Astrocyte (in vitro differentiated cells and primary cell): ENCODE measurements at places on chromosomes 4 and X. TPM values are rescaled to one million over a fixed set of nuclear protein-coding genes. Genes with fewer than 3 reads are reported as not detected.

GRCh38 chr4:40502934-40503333 is 126.7 kb downstream of the RBM47 start:
- DNase-seq = no peak

Gene TMEM47
- 39.6 and 40.3 TPM in 2 replicates for total RNA-seq

- DNase-seq = peak; percentile 33
These were observed 425.6 kb downstream of the INPP4B start for GRCh38 chr4:142420311-142421095.

- DNase-seq = no peak
These were observed 59.6 kb upstream of the MAMLD1 start for GRCh38 chrX:150303386-150304097.

DNA sequence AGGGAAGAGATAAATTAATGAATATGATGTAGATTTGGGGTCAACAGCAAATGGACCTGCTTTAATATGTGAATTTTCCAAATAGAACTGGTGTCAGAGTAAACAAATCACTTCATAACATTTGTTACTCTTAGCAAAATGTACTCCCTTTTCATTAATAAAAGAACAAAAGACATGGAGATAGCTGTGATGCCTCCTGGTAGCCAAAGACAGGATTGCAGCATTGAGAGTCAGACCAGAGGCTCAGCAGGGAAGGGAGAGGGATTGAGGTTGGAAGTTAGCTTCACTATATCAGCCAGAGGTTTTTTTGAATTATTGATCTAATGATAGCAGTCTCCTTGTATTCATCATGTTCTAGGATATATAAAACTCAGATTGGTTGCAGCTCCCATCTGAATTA is 17.4 kb upstream of the RAB40A start:
- no peak for DNase-seq

DNA sequence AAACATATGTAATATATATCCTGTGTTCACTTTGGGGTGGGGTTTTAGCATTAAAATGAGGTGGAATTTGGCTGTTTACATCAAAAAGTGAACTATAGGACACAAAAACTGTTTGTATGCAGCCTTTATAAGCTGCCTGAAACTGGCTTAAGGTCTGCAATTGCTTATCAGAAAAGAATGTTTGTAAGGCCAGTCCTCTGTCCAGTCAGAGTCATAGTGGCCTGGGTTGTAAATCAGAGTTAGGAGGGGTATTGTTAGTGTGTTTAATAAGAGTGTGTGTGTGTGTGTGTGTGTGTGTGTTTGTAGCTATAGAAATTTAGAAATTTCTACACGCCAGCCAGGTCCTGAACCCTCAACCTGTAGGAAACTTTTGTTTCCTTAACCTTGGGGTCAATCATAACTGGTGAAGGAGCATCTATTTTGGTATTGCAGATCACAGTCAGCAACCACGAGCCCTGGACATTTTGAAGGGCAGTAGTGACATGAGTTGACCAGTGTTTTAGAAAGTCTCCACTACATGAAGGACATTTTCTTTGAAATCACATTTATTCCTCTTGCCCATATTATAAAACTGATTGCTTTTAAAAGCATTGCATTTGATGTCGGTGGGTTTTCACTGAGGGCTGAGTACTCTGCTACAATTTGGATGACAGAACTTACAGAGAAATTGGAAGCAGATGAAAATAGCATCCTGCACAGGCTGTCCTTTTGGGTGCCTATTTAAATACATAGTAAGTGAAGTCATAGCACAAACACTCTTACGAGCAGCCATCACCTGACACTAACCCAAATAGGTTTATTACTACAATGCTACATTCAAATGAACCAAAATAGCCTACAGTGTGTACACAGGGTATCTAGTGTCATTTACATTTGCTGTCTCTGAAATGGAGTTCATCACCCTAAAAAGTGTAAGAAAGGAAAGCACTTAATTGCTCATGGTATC is 11.2 kb upstream of the TMEM154 start:
- DNase-seq = peak; percentile 34

Gene TEX13C
- not detected in 2 replicates for total RNA-seq

GRCh38 chr4:3482707-3483106 is 19.6 kb downstream of the DOK7 start:
- DNase-seq = no peak

GRCh38 chrX:132818638-132819037 is 139.8 kb downstream of the HS6ST2 start:
- no peak for DNase-seq

GRCh38 chr4:83328521-83329187 is 6.0 kb downstream of the HPSE start:
- DNase-seq = no peak

DNA sequence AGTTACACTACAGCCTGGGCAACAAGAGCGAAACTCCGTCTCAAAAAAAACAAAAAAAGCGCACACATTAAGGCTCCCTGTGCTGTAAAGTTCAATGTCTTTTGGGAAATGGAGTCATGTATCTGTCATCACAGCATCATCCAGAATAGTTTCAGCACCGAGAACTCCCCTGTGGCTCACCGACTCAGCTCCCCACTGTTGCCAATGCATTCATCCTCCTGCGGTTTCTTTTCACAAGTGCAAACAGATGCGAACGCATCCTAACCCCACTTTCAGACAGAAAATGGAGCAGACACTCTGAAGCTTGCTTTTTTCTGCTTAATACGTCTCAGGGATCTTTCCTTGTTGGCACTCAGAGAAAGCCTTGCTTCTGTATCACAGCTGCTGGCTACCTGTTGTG is 13.8 kb upstream of the SH3TC1 start:
- peak; percentile 85 for DNase-seq

DNA sequence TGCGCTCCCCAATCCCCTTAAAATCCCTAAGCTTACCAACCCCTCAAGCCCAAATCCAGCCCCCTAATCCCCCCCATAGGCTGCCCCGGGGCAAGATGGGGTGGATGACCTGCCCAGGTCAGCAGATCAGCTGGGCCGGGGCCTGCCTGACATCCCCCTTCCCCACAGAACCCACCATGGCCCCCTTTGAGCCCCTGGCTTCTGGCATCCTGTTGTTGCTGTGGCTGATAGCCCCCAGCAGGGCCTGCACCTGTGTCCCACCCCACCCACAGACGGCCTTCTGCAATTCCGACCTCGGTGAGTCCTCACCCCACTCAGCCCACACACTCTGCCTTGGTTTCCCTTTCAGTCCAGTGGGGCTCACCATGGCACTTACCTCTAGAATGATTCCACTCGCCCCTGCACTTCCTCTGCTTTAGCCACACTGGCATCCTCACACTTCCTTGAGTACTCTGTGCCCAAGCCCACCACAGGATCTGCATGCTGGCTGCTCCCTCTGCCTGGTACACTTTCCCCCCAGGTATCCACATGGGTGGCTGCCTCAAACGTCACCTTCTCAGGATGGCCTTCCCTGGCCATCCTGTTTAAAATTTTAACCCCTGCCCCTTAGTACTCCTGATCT is 1.1 kb downstream of the TIMP1 start:
- no peak for DNase-seq

Gene KIT
- 5.3 and 8.1 TPM in 2 replicates for total RNA-seq

GRCh38 chr4:1572010-1572385 is 112.1 kb downstream of the FAM53A start:
- no peak for DNase-seq

Gene PNMA6F
- not detected in 2 replicates for total RNA-seq

GRCh38 chr4:152000518-152000917 is 239.7 kb upstream of the GATB start:
- no peak for DNase-seq

DNA sequence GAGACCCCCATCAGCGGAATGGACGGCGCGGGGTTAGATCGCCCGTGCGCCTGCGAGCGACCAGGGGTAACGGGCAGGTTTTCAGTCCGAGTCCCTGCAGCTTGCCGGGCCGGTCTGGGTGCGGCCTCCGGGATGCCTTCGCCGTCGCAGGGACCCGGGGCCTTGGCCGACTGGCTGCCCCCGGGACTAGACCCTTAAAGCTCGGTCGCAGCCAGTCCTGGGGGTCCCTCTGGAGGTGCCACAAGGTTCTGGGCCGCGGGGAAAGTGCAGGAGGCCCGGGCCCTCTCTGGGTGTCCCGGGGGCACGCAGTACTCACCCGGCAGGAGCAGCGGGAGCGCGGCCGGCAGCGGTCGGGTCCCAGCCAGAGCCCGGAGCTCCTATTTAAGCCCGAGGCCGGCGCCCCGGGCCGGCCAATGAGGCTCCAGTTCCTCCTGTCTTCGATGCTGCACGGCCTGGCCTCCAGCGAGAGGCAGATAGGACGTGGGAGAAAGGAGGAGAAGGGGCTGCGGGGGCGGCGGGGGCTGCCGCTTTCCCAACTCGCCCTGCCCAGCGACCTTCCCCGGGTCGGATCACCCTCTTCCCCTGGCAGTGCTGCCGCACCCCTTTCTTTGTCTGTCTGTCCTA is at the start of gene SPON2:
SPON2 (minus strand) TSS at position 356 of the 624 bp plus-strand sequence.
- no peak for DNase-seq

GRCh38 chr4:152776352-152776751 is 3.2 kb downstream of the TIGD4 start:
- DNase-seq = no peak

- DNase-seq = peak; percentile 12
These were observed 68.3 kb upstream of the RBPJ start for GRCh38 chr4:26252349-26253025.

Gene ZNF185
- total RNA-seq = 7.8 and 16.2 TPM in 2 replicates

GRCh38 chr4:141246683-141247429 is 26.2 kb downstream of the ZNF330 start:
- DNase-seq = peak; percentile 26

Gene C4orf51
- not detected in 2 replicates for total RNA-seq

Gene SHOX
- total RNA-seq = not detected in 2 replicates

DNA sequence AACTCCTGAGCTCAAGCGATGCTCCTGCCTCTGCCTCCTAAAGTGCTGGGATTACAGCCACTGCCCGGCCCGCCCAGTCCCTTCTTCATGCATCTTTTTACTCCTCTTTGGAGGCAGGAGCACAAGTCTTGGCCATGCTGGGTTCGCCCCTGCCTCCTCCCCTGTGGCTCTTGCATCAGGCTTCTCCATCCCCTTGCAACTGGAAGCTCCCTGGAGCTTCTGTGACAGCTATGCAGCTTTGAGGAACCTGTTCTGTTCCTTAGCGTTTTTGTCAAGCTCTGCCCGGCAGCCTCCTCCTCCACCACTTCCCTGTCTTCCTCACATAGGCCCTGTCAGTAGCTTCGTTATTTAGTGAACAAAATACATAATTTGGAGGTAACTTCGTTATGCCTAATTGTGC is 73.9 kb downstream of the PSAPL1 start:
- no peak for DNase-seq

Gene RASGEF1B
- 0.77 and 1.5 TPM in 2 replicates for total RNA-seq

Gene EVC2
- total RNA-seq = 3.3 and 3.5 TPM in 2 replicates

Gene TLR1
- 0.54 and 0.70 TPM in 2 replicates for total RNA-seq

DNA sequence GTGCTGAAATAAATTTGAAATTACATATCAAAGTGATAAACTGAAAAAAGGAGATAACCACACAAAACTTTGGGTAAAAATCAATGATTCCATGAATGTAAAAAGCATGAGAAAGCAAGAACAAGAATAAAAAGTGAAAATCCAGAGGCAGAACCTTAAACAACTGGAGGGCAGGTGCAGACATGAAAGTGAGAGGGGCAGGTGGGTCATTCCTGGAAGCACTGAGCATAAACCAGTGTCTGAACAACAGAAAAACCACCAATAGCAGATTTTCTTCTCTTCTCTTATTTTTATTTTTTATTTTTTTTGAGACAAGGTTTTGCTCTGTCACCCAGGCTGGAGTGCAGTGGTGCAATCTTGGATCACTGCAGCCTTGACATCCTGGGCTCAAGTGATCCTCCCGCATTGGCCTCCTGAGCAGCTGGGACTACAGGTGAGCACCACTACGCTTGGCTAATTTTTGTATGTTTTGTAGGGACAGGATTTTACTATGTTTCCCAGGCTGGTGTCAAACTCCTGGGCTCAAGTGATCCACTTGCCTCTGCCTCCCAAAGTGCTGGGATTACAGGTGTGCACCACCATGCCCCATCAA is 46.8 kb upstream of the GPR78 start:
- no peak for DNase-seq

DNA sequence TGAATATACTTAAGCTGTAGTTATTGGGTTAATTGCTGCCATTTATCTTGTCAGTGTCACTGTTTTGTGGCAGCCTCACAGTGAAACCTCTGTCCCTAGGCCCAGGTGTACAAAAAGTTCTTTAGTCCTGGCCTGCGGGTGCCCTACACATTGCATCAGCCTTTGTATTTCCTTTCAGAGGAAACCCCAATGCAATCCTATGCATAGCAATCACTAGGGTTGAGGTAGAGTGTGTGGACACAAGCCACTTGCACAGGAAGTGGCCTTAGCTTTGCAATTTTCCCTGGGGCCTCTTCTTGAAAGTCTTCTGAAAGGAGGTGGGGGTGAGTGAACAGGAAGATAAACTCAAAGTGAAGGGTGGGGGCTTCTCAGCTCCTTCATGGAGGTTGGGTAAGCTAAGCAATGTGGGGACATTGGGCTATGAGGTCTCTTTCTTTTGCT is 27.8 kb downstream of the VSIG4 start:
- DNase-seq = no peak

DNA sequence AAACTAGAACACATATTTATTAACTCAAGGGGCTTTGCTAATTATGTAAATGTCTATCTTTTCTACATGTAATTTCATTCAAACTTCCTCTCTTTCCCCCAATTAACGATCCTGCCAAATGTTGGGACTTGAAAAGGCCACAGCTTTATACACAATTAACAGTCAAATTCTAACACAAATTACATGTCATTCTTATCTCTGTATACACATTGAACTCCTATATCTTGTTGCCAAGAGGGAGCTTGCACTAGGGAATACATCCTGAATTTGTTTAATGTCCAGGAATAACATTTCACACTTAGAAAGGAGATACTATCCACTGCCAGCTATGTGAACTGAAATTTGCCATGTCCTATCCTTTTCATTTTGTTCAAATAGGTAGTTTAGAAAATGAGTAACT is 38.9 kb upstream of the MAB21L2 start:
- DNase-seq = no peak

GRCh38 chr4:171817026-171817425 is 3.8 kb downstream of the GALNTL6 start:
- no peak for DNase-seq

- no peak for DNase-seq
These were observed 5.9 kb downstream of the NOX1 start for GRCh38 chrX:100868273-100868672.

GRCh38 chrX:111431001-111431400 is 19.0 kb upstream of the DCX start:
- no peak for DNase-seq

Gene PCDH11X
- 0.31 and 0.57 TPM in 2 replicates for total RNA-seq

- no peak for DNase-seq
These were observed 25.3 kb downstream of the SMIM20 start for GRCh38 chr4:25939330-25939729.

DNA sequence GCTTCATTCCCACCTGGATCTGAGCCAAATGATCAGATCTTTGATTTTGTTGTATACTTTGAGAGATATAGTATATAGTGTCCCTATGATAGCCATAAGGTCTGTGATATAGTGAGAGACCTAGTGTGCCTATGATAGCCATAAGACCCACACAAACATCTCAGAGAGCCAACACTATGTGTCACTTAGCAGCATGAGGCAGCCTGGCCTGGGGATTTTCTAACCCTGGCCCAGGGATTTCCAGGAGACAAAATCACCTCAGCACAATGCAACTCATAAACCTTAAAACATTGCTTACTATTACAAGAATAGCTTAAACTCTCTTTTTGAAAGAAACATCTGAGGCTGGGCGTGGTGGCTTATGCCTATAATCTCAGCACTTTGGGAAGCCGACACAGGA is 23.2 kb upstream of the COL25A1 start:
- DNase-seq = no peak

Gene NXF2B
- total RNA-seq = not detected in 2 replicates

Gene FAM47A
- not detected in 2 replicates for total RNA-seq

GRCh38 chr4:70954032-70954431 is 39.4 kb upstream of the DCK start:
- peak; percentile 36 for DNase-seq
